ENCODE measurements at places on chromosomes 5 and 9.

- peak; percentile 44 for DNase-seq
Measured at GRCh38 chr9:97889941-97890887, 32.1 kb downstream of the TRMO start.

DNA sequence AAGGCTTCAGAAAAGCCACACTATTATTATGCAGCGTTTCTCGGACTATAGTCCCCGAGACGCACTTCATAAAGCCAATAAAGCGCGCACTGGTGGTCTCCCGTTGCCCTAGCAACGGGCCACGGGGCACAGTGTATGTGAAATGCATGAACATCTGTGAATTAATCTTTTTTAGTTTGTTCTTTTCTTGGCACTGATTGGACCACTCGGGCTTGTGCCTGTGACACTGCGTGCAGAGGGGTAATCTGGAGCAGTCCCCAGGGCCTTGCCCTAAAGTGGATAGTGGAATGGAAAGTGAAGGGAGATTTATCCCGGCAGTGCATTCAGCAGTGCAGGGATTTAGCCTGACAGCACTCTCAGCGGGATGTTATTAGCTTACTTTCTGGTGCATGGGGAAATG is 92.1 kb downstream of the TLE4 start:
- DNase-seq = no peak

DNA sequence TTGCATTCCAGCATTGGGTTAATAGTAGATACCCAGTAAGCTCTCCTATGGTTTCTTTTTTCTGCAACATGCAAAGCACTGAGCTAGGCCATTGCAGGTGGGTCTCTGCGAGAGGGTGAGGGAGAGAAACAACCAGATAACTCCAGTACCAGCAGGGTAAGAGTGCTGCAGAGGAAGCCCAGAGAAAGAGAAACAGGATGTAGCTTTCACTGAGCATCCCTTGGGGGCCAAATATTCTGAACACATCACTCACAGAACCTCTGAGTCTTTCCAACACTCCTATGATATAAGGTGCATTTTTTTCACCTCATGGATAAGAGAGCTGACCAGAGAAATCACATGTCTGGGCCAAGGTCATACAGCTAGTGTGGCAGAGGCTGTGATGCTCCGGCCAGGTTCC is 76.7 kb downstream of the TRIM32 start:
- no peak for DNase-seq

DNA sequence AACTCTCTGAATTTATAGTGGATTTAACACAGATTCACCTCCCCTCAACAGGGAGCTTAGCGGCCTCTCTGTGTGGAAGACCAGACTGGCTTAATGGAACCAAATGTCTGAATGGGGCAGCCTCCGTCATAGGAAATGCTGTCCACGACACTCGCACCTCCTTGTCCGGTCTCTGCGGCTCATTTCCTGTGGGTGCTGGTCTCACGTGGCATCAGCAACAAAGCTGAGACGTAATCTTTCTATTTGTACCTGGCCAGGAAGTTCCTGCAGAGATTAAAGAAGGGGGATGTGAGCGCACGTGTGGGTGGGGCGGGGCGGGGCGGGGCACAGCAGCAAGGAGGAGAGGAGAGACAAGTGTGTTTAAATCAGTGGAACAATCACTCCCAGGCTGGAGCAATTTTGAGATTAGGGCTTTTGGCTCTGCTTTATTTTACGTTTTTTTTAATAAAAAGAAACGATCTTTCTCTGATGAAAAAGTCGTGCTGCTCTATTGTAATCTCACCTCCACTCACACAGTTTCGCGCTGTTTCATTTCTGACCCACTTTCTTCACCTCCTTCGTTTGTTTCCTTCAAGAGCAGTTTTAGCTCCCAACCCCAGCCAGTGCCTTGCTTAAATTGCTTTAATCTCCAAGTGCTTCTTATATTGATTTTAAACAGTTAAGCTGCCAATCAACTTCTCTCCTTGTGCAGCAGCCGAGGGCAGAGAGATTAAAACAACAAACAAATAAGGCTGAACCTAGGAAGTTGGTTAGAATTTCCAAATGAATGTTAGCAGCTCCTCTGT is 132.2 kb upstream of the ASTN2 start:
- no peak for DNase-seq

DNA sequence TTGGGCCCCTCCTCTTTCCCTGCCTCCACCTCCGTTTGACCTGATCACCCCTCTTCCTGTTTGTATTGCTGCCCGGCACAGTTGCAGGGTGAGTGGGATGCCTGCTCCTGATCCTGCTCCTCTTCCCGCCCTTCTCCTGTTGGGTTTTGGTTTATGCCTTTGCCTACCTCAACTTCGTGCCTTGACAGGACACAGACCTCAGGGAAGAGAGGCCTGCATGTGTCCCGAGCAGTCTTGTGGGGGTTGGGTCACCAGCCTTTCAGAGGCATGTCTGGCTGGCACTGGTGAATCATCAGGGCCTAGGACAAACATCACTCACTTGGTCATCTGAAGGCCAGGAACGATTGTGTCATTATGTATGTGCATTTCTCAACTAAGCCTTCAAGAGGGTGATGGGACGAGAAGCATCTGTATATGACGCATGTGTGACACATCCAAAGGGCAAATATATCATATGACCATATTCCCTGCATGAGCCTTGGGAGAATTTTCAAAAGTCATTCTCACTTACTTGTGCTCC is 56.9 kb downstream of the NPR3 start:
- DNase-seq = no peak

- no peak for DNase-seq
Measured at GRCh38 chr9:137515338-137515724, 34.9 kb downstream of the PNPLA7 start.

- DNase-seq = no peak
Measured at GRCh38 chr9:135277219-135278201, 190.0 kb downstream of the OLFM1 start.

DNA sequence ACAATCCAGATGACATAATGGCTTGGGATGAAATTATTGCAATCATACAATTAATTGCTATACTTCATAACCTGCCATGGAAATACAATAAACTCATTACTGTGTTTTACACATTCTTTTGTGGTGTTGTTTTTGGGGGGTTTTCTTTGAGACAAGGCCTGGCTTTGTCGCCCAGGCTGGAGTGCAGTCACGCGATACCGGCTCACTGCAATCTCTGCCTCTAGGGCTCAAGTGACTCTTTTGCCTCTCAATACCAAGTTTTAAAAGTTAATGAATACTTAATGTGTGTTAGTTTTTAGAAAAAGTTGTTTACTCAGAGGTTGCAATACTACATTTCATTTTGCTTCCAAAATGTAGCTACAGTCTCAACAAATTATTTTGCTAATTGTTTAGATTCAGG is 598.4 kb downstream of the CHSY3 start:
- no peak for DNase-seq

Data from activated T-helper 1 cell treated with Interleukin-2 at 50 U/mL for 16 hours (primary cell).